ENCODE measurements at places on chromosomes 4 and X.

DNA sequence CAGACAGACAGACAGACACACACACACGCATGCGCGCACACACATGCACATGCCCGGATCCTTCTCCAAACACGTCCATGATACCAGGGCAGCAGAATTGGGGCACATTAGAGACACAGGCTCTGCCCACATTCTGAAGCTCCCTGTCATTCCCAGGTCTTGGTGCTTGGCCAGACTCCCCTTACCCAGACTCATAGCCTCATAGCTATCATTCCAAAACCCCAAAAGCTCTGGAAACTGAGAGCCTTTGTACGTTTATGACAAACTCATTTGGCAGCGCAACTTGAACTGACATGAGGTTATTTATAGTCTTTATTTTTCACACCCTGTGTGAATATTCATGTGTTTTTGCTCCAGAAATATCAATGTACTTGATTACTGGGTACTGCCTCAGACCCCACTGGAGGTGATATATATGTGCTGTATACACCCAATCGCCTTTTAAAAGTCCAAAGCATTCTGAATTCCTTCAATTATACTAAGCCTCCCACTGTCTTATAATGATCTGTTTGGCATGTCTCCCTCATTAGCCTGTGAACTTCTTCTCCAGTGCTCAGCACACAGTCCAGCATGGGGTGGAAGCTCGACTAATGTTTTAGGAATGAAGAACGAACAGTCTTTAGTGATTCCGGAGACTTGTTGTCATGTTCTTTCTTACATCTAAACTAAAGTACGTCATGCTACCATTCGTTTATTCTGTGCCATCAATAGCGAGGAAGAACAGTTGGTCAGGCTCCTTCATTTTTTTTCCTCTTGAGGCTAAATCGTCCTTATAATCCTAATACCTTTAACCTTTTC lies 45.0 kb downstream of the RTL9 start:
- no peak for DNase-seq

DNA sequence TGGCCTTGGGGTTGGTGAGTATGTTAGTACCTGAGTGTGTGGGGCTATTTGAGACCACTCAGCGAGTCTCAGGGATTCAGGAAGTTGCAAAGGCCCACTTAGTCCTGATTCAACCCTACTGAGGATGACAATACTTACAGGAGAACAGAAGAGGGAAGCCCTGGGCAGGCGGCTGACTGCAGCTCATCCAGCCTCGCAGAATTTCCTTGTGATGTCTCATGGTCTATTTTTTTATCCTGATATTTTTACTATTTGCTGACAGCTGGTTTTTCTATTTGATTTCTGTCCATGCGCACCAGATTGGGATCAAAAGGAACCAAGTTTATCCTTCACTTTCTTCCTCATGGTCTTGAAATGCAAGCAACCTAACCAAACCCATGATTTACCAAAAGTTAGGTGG lies 201.8 kb upstream of the LNX1 start:
- no peak for DNase-seq

DNA sequence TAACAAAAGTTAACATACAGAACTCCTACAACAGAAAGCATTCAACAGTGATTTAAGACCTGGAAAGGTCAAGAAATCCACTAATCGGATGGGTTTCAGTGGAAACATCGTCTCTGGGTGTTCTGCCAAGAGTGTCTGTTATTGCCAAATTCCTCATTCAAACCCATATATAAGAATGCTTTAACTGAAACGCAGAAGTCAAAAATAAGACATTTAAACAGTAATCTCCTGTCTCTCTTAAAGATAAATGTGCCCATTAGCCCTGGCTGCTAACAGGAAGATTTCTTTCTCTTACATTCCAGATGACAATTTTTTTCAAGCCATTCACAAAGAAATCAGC lies 31.5 kb downstream of the DCTD start:
- DNase-seq, result no peak

GRCh38 chrX:9522378-9523155 lies 57.7 kb downstream of the TBL1X start:
- DNase-seq, result no peak

- DNase-seq, result no peak
These were observed 32.3 kb downstream of the PRDM8 start for GRCh38 chr4:80229590-80229989.

DNA sequence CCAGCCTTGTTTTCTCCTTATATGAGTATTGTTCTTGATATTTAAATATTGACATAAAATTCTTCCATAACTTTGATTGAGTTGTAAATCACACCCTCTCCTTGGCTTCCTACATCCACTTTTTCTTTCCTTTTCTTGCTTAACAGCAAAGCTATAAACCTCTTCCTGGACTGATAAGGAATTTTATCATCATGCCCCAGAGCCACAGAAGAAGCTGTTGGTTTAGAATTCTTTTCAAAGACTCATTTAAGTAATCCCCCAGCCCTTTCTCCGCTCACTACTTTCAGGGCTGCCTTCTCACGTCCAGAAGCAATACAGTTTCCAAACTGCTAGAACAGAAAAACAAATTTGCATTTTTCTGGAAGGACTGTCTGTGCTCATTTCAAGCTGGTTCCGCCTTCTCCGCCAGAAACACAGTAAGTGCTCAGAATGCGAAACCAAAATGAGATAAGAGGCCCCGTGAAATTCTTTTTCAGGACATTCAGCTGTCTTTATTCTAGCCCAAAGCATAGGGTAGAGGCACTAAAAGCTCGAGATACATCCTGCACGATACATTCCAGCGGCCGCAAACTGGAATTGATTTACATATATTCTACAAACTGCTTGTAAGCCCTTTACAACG lies 849 bp downstream of the MID1 start:
- DNase-seq, result no peak

- no peak for DNase-seq
These were observed 91.0 kb upstream of the SH3RF1 start for GRCh38 chr4:169361756-169362155.

- DNase-seq, result no peak
These were observed 36.5 kb upstream of the GLRA3 start for GRCh38 chr4:174865418-174865985.

- no peak for DNase-seq
These were observed 598.7 kb upstream of the TECRL start for GRCh38 chr4:65007841-65008439.

DNA sequence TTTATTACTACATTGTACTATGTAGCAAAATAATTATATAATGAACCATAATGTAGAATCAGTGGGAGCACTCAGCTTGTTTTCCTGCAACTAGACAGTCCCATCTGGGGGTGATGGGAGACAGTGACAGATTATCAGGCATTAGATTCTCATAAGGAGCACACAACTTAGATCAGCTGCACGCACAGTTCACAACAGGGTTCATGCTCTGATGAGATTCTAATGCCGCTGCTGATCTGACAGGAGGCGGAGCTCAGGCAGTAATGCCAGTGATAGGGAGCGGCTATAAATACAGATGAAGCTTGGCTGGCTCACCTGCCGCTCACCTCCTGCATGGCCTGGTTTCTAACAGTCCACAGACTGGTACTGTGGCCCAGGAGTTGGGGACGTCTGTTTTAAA lies 199.2 kb downstream of the MAB21L2 start:
- DNase-seq, result no peak

DNA sequence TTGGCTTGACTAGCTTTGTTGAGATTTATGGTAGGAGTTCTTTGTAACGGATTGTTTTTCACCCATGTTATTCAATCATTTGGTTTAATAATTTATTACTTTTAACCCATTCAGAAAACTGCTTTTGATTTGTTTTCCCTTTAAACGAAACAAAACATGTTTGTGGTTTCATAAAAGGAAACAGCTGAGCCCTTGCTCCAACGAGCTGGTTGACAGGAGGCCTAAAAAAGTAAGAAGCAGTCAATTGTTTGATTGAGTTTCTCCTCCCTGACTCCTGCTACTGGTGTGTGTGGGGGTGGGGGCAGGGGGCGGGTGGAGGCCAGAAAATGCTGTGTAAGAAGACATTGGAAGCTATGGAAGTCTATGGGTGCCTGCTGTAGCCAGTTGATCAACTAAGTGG lies 102.8 kb downstream of the CHRDL1 start:
- no peak for DNase-seq

DNA sequence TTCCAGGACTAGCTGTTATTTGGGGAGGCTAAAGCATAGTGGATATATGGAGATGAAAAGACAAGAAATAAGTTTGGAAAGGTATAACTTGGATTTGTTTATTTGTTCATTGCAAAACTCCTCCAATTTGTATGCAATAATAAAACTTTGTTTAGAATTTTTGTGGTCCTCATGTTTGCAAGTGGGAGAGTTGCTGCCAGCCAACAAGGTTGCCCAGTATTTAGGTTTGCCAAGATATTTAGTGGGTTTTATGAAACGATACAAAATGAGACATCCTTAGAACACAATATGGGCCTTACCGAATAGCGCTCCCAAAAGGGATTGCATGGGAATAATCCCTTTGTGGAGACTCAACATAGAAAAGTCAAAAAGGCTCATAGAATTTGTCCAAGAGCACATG lies 162.1 kb downstream of the INPP4B start:
- no peak for DNase-seq

DNA sequence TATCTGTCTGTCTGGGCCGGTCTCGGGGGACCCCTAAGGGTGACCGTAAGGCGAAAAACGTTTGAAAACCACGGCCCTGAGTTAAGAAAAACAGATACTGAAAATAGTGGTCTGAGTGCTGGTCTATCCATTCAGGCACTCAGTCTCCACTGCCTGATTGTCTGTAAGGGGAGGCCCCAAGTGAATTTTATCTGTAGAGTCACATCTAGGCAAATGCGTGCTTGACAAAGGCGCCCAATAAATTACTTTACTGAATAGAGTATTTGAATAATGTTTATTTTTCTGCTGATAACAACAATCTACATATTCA lies 465 bp downstream of the HNRNPH2 start:
- no peak for DNase-seq

DNA sequence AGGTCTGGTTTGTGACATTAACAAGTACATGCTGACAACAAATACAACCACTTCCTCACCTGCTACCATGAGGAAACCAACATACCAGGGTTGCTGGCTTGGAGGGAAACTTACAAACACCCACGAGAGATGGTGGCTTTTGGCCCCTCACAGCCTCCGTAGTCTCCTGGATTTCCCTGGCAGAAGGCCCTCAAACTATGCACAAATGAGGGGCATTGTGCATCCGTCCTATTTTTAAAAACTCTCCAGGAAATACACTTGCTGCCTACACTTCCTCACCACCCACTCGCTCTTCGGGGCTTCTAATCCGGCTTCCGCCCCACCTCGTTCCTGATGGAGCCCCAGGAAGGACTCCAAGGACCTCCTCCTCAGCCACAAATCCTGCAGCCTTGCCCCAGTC lies 355.0 kb upstream of the GATB start:
- no peak for DNase-seq

- no peak for DNase-seq
These were observed 134.3 kb upstream of the RPS6KA6 start for GRCh38 chrX:84322083-84322827.

Data from omental fat pad (tissue), 4 donors.